ENCODE measurements at places on chromosomes 1 and 21. TPM values are rescaled to one million over a fixed set of nuclear protein-coding genes. Genes with fewer than 3 reads are reported as not detected.
A peak's percentile ranks its signal among the peaks of the same experiment; 100 is the strongest.

Gene ARHGEF16
- not detected for polyA plus RNA-seq

- DNase-seq: no peak
Measured at GRCh38 chr1:72326494-72326893, 44.2 kb upstream of the NEGR1 start.

DNA sequence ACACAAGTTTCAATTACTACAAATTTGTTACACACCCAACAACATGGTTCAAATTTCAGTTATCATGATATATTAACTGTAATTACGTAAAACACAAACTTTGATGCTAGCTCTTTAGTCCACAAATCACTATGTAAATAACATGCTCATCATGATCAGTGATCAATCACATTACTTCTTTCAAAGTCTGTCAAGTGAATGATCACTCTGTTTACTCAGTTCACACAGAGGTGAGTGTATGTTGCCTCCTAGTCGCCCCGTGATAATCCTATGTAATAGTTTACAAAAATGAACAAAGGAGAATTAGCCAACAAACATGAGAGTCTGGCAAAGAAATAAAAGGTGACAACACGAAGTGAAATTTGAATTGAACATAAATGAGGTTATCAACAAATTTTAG lies 14.3 kb downstream of the EDEM3 start:
- no peak for DNase-seq

GRCh38 chr21:42570362-42570761 lies 56.7 kb downstream of the SLC37A1 start:
- no peak for DNase-seq

GRCh38 chr1:178434360-178434759 lies 62.4 kb downstream of the CLEC20A start:
- DNase-seq: no peak

GRCh38 chr21:44531606-44532564 lies 8.1 kb downstream of the KRTAP10-1 start:
- DNase-seq: no peak

GRCh38 chr1:38207275-38207674 lies 160.7 kb upstream of the POU3F1 start:
- no peak for DNase-seq

GRCh38 chr1:10471411-10472219 lies 714 bp downstream of the DFFA start:
- no peak for DNase-seq

- DNase-seq: peak; percentile 38
Measured at GRCh38 chr1:99590578-99591209, 55.2 kb upstream of the PALMD start.

Gene RGS4
- 20.2 TPM for polyA plus RNA-seq

DNA sequence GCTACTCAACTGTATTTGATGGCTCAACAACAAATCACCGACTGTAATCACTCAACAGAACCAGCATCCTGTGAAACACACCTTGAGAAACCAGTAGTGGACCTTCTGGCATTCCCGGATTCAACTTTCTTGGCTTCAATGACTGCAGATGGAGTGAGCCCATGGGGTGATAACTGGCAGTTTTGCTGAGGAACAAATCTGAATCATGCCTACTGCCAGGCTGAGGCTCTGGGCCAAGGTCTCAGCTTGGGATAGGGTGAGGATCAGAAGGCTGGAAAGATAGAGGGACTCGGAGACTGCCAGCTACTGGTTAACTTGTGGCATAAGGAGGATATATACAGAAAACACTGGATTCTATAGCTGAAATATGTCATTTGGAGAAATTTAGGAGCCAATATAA lies 63.5 kb upstream of the DIRAS3 start:
- no peak for DNase-seq

DNA sequence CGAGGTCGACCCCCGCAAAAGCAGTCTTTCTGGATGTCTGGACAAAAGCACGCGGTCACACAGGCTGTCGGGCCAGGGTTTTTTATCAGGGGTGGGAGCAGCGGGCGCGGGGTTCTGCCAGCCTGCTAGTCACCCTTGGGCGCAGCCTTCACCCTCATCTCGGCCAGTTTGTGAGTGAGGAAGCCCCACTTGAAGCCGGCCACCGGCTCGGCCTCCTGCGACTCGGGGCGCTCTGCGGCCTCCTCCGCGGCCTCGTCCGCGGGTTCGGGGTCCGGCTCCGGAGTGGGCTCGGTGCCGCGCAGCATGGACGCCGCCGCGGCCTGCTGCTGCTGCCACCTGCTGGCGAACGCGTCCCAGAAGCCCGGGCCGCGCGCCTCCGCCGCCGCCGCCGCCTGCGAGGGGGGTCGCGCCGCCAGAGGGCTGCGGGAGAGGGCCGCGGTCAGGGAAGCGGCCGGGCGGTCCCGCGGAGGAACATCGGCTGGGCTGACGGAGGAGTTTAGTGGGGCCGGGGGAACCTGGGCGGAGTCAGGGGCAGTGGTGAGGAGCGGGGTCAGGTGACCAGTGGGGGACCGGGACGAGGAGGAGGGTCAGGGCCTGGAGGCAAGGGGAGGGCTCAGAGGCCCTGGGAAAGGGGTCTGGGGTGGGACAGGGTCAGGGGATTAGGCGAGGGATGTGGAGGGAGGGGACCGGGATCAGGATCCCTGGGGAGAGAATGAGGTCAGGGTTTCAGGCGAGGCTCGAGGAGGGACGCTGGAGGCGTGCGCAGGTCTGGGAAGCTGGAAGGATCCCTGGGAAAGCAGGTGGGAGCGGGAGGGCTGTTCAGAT lies 4.5 kb downstream of the C1orf232 start:
- DNase-seq: no peak

DNA sequence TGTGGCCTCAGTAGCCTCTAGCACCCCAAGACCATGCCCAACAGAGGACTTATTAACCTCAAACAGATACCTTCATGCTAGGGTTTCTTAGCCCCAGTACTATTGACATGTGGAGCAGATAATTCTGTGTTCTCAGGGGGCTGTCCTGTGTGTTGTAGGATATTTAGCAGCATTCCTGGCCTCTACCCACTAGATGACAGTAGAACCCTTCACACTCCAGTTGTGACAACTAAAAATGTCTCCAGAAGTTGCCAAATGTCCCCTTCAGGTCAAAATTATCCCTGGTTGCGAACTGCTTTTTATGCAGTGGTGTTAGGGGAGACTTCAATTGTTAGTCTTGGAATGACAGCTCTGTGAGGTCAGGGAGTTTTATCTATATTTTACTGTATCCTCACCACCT lies 8.1 kb downstream of the KAZN start:
- DNase-seq: no peak

- DNase-seq: no peak
Measured at GRCh38 chr21:39461419-39461818, 9.6 kb downstream of the SH3BGR start.

Gene ERVH48-1
- not detected for polyA plus RNA-seq

DNA sequence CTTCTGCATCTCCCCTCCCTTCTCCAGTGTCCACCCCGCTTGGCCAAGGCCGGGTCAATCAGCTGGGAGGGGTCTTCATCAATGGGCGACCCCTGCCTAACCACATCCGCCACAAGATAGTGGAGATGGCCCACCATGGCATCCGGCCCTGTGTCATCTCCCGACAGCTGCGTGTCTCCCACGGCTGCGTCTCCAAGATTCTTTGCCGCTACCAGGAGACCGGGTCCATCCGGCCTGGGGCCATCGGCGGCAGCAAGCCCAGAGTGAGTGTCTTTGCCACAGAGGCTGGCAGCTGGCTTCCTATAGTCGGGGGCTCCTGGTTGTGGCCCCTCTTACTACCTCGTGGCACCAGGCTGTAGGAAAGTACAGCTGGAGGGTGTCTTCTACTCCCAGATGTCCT lies 3.6 kb downstream of the PAX7 start:
- DNase-seq: no peak

DNA sequence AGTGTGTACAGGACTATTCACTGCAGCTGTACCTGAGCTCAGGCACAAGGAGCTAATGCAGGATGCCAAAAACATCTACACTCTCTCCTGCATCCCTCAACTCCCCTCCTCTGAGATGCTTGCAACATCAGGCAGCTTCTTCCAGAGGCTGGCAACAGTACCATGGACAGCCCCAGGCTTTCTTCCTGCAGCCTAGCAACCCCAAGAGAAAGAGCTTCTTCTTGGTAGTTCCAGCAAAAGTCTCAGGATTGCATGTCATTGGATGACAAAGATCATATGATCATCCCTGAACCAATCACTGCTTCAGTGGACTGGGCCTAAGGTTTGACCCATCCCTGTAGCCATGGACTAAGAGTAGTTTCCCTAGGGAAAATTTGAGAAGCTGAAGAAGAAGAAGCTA lies 46.7 kb downstream of the CAMK2N1 start:
- no peak for DNase-seq

GRCh38 chr1:150066838-150067183 lies 765 bp upstream of the VPS45 start:
- no peak for DNase-seq

Data from AG04450 (cell line).